ENCODE measurements at places on chromosomes 16 and 17.

- peak; percentile 39 for DNase-seq
Observed at GRCh38 chr16:80670170-80670865, 129.5 kb downstream of the DYNLRB2 start.

GRCh38 chr17:76371656-76372628 is 12.5 kb upstream of the SPHK1 start:
- no peak for DNase-seq

DNA sequence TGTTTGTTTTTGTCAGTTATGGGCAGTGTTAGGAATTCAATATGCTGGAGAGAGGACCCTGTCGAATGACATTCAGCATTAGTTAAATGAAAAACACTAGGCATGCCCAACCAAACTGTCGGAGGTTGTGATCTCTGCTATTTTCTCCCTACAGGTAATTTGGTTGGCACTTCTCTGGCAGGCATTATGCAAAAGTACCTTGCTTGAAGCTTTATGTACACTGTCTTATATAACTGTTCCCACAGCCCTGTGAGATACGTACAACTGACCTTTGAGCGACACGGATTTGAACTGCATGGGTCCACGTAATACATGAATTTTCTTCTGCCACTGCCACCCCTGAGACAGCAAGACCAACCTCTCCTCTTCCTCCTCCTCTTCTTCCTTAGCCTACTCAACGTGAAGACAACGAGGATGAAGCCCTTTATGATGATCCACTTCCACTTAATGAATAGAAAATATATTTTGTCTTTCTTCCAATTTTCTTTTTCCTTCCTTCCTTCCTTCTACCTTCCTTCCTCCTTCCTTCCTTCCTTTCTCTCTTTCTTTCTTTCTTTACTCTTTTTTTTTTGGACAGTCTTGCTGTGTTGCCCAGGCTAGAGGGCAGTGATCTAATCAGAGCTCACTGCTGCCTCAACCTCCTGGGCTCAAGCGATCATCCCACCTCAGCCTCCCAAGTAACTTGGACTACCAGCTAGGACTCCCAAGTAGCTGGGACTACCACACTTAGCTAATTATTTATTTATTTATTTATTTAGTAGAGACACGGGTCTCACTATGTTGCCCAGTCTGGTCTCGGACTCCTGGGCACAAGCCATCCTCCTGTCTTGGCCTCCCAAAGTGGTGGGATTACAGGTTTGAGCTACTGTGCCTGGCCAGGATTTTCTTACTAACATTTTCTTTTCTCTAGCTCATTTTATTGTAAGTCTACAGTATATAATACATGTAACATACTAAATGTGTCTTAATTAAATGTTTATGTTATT is 77.3 kb downstream of the WIPI1 start:
- no peak for DNase-seq

- DNase-seq = no peak
Observed at GRCh38 chr16:57871456-57871855, 69.2 kb upstream of the KIFC3 start.

- no peak for DNase-seq
Observed at GRCh38 chr17:34195987-34196386, 59.1 kb upstream of the CCL2 start.

- DNase-seq = no peak
Observed at GRCh38 chr17:72432143-72432621, 311.4 kb downstream of the SOX9 start.

- DNase-seq = no peak
Observed at GRCh38 chr16:78607465-78607864, 508.0 kb downstream of the WWOX start.

GRCh38 chr16:77938913-77939312 is 83.4 kb upstream of the CLEC3A start:
- no peak for DNase-seq

DNA sequence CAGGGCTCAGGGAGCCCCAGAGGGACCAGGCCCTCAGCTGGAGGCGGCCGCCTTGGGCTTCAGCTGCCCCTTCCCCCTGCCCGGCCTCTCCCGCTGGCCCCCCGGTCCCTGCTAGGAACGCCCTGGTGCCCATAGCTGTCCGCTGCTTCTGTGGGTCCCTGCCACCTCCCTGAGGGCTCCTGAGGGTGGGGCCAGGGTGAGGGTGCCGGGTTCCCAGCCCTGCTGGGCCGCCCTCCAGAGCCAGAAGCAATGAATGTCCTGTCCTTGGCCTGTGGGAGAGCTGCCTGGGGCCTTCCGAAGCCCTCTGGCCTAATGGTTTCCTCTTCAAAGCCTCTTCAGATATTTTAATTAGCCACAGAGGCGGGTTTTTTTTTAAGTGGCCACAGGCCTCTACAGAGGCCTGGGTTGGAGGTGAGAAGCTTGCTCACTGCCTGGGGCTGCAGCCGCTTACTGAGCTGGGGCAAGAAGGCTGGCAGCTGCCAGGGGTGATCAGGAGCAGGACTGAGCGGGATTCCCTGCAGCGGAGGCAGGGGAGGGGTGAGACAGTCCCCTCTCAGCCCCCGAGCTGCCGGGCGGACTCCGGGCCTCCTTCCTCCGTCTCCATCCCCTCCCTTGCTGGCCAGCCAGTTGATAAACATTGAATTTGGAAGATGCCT is 9.9 kb downstream of the CENPX start:
- DNase-seq = no peak

- DNase-seq = no peak
Observed at GRCh38 chr16:87465306-87465705, 27.5 kb downstream of the ZCCHC14 start.

- no peak for DNase-seq
Observed at GRCh38 chr17:5672815-5673430, 88.6 kb upstream of the NLRP1 start.

DNA sequence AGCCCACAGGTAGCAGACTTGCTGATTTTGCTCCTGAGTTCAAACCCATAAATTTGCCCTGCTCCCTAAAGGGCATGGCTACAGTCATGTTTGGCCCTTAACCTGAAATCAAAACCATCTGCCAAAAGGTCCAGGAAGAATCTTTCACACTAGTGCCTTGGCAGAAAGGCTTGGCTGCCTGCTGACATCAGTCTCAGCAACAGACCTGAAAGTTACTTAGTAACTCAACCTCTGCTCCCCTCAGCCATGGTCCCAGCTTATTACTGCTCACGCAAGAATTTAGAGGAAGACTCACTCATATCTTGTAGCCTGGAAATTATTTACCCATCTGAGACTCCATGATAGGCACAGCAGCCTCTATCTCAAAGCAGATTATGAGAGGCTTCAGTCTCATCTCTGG is 98.0 kb upstream of the KIF2B start:
- no peak for DNase-seq

DNA sequence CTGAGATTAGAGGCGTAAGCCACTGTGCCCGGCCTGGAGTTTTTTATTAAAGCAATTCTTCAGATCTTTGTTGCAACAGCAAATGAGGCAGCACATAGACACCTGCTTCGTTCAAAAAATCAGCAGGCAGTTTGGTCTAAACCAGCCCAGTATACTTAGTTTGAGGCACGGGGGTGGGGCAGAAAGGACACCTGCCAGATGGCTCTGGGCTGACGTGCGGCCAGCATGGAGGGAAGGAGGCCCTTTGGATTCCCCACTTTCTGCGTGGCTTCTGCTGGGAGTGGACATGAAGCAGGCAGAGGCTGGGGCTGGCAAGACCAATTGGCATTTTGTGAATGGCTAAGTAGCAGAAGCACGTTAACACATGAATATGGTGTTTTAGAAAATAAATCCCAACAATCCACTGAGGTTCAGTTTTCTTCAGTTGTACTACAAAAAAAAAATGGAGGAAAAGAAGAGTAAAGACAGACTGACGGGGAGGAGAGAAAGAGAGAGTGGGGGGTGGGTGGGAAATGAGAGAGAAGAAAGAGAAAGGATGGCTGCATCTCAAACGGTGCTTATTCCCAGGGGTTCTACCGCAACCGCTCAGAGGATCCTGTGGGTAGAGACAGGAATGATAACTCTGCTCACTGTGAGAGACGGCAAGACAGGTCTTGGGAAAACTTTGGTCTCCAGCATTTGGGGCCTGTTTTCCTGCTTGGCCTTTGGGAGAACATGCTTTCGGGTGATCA is 16.3 kb downstream of the C16orf46 start:
- no peak for DNase-seq

DNA sequence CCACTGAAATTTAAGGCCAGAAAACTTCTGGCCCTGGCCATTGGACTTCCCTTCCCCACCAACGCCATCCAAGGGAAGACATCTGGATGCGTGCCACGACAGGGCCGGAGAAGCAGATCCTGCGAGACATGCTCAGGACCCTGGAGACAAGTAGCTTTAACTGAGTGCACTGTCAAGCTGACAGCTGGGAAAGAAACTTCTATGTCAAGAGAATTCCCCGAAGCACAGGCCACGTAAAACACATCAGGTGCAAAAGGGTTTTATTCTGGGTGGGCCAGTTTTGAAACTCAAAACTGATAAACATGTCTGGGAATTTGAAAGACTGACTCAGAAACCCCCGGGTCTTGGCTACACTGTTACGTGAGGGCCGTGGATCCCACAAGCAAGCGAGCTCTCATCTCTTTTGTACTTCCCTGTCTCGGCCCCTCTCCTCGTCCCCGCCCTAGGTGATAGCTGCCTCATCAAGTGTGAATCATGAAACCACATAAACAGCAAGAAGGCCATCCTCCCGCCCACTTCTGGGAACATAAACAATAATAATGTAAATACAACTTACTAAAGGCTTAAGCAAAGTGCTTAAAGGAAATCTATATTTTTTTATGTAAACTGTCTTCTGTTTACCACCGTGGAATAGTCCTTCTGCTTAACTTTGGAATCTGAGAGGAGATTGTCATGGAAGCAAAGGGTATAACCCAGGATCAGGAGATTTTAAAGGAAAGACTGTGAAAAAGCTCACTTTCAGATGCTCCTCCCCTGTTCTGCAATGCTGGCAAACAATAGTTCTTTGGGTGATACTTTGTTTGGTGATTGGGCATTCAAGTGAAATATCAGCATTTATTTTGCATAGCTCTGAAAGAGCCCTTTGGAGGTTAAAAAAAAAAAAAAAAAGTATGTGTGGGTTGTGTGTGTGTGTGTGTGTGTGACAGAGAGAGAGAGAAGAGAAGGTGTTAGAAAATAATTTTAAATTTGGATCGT is 406.0 kb upstream of the MAF start:
- DNase-seq = no peak

GRCh38 chr17:1365445-1366039 is 34.5 kb downstream of the YWHAE start:
- peak; percentile 64 for DNase-seq

GRCh38 chr16:19680881-19681340 is 37.1 kb downstream of the KNOP1 start:
- DNase-seq = no peak

DNA sequence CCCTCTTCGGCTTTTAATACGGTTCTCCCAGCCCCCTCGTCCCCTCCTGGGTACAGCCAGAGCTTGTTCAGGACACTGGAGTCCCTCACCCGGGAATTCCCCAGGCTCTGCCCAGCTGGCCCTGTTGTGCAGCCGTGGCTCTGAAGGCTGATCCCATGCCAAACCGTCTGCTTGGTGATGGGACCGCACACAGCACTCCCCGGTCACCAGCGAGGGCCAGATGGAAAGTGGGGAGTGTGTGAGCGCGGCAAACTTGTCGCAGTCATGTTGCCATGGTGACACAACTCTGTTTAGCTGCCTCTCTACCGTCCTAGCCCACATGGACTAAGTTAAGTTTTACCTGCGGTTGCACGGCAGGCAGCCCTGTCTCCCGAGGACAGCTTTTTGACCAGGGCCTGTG is 107.9 kb downstream of the RAP1GAP2 start:
- no peak for DNase-seq

DNA sequence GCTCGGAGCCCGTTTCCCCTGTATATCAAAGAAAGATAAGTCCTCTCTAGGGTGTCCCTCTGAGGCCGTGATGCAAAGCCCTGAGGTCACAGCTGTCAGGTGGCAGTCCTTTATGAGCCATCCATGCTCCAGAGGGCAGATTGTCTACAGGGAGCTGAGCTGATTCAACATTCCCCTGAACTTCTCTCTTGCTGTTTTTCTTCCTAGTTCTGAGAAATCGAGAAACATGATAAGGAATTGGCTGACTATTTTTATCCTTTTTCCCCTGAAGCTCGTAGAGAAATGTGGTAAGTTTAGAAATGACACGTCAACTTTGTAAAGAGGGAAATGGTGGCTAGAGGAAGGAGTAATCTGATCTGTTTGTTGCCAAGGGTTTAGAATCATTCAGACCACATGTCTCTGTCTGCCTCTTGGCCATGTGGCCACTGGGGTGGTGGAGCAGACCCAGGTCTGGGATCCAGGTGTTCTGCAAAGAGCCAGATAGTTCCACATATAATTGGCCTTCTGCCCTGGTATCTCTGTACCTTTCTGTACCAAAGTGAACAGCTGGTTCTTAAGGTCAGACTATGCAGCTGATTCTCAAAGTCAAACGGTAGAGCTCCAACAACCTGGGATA is 3.5 kb downstream of the CTNS start:
- peak; percentile 19 for DNase-seq

- no peak for DNase-seq
Observed at GRCh38 chr16:28503470-28504259, 3.0 kb downstream of the IL27 start.

DNA sequence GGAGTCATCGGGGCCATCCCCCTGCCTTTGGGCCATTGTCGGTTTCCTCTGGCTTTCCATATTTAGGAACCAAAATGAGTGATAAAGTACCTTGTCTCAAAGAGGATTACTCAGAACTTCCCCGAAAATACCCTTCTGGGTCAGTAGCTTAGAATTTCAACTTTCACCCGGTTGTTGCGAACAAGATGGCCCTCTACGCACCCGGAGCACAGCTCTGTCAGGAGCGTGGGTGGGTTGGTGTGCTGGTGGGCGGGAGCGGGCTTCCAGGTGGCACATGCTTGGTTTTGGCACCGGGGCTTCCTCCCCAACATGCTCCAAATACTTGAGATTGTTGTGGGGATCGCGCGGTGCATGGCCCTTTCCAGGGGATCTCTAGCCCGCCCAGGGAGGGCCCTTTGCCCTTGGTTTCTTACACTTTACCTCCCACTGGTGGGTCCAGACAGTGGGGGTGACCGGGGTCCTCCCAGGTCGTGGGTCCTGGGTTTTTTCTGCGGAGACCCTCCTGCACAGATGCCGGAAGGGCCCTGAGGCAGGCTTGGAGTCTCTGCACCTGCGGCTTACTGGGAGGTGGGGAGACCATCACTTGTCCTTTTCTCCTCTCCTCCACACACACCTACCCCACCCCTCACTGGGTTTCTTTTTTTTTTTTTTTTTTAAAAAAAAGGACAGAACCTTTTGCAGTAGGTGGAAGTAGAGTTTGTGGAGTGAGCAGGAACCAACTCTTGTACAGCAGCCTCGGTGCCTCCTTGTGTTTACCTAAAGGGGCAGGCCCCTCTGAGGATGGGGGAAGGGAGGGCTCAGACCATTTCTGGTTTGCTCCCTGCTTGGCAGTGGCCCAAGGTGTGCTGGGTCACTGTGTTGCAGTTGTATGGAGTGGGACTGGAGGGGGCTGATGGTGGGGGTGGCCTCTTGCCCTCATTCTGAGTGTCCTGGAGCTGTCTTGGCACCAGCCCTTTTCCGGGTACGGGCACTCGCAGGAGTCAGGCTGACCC is 142.1 kb downstream of the SEC14L1 start:
- DNase-seq = no peak

GRCh38 chr17:18191236-18191667 is 7.6 kb downstream of the ALKBH5 start:
- DNase-seq = no peak
